WERI-Rb-1 (cell line): ENCODE measurements at places on chromosomes 7 and 10.

GRCh38 chr10:84329196-84329611 lies 815 bp downstream of the CCSER2 start:
- DNase-seq = peak; percentile 57

GRCh38 chr7:81407094-81407493 lies 362.8 kb downstream of the HGF start:
- no peak for DNase-seq

- no peak for DNase-seq
These were observed 47.8 kb downstream of the PRKCQ start for GRCh38 chr10:6532321-6532720.

- DNase-seq = no peak
These were observed 21.4 kb downstream of the STAMBPL1 start for GRCh38 chr10:88901206-88901983.

- DNase-seq = peak; percentile 49
These were observed 54.3 kb downstream of the SPDYE5 start for GRCh38 chr7:75546237-75547015.

DNA sequence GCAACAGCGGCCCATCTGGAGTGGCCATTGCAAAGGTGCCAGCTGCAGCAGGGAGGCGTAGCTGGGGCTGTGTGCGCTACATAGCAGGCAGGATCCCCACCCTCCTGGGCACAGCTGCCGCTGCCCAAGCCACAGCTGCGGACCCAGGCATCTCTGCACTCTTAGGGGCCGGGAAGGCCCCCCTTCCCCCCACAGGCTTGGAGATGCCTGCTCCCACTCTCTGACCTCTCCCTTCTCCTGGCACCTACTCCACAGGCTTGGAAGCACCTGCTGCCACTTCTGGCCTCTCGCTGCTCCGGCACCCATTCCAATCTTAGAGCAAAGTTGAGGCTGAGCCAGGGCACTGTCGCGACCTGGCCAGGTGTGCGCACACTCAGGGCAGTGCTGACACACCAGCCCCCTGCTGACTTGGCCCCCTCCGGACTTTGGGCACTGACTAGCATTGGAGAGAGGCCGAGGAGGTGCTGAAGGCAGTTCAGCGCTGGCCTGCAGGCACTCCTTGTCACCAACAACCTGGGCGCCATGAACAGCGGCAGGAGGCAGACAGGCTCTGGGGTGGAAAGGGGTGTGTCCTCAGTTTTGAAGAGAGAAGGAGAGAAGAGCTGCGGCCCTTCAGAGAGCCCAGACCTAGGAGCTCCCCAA lies 18.4 kb downstream of the RBM48 start:
- no peak for DNase-seq

DNA sequence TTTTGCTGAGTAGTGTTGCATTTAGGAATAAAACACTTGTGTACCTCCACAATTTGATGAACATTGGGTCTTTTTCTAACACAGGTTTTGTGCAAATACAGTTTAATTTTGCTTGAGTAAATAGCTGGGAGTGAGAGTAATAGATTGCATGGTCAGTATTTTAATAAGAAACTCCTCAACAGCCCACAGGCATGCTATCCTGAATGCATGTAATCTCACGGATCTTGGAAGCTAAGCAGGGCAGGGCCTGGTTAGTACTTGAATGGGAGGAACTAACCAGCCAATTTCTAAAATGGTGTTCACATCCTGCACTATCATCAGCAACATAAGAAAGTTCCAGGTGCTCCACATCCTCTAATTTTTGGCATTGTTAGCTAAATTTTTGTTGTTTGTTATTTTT lies 685.4 kb upstream of the MBL2 start:
- no peak for DNase-seq

- no peak for DNase-seq
These were observed 1.1 kb upstream of the HERPUD2 start for GRCh38 chr7:35695987-35696386.

- no peak for DNase-seq
These were observed 1396.5 kb upstream of the CELF2 start for GRCh38 chr10:9621216-9621615.

DNA sequence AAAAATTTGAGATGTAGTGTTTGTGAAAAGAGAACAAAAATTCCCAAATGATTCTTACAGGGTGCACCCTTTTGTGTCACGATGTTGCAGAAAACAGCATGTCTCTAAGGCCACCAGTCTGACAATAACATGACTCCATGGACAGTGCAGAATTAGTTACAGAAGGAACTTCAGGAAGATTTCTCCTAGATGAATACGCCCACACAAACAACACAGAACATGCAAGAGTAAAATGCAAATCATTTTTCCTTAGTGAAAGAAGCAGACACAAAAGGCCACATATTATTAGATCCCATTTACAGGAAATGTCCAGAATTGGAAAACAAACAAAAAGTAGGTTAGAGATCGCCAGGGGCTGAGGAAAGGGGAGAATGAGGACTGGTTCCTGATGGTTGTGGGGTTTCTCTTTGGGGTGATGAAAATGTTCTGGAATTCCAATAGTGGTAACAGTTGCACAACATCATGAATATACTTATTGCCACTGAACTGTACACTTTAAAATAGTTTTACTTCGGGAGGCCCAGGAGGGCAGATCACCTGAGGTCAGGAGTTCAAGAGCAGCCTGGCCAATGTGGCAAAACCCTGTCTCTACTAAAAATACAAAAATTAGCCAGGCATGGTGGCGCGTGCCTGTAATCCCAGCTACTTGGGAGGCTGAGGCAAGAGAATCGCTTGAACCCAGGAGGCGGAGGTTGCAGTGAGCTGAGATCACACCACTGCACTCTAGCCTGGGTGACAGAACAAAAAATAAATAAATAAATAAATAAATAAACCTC lies 10.2 kb downstream of the ZC3HAV1 start:
- no peak for DNase-seq

GRCh38 chr10:126380352-126381076 lies 7.8 kb downstream of the ADAM12 start:
- DNase-seq = no peak

GRCh38 chr10:4656576-4657194 lies 169.3 kb upstream of the AKR1E2 start:
- DNase-seq = peak; percentile 17

DNA sequence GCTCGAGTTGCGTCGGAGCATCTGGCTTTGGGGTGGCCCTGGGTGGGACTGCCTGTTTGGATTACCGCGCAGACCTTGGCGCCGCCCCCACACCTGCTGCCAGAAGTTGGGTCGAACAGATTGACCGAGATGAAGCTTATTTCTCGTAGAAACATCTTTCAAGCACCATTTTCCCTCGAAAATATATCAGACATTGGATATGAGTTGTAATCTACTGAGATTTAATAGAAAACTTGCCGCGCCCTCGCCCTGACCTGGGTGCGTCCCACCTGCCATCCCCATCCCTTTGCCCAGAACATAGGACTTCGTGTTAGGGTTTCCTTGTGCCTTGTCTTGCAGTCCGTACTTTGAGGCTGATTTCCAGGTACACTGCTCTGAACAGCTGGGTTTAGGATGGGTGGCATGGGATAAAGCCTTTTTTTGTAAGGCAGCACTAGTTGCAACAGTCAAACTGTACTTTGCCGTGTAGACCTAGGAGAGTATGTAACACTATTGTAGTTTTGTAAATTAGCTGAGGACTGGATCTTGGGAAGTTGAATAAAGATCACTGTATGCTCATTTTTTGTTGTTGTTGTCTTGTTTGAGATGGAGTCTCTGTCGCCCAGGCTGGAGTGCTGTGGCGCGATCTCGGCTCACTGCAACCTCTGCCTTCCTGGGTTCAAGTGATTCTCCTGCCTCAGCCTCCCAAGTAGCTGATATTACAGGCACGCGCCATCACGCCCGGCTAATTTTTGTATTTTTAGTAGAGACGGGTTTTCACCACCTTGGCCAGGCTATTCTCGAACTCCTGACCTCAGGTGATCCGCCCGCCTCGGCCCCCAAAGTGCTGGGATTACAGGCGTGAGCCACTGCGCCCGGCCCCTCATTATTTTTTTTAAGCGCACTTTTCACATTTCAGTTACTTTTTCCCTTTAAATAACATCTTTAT lies 978 bp downstream of the OGDH start:
- DNase-seq = no peak

DNA sequence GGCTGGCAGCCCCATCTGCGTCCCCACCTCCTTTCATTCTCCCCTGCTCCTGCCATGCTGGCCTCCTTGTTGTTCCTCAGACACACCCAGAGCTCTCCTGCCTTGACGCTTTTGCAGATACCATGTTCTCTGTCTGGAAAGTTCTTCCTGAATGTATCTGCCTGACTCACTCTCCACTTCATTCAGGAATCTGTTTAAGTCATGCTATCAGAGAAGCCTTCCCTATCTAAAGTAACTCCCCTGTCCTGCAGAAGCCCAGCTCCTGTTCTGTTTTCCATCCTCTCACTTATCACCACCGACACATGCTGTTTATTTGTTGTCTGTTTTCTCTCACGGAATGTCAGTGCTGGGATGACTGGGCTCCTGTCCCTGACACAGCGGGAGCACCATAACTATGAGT lies 82.0 kb downstream of the AFAP1L2 start:
- DNase-seq = no peak

DNA sequence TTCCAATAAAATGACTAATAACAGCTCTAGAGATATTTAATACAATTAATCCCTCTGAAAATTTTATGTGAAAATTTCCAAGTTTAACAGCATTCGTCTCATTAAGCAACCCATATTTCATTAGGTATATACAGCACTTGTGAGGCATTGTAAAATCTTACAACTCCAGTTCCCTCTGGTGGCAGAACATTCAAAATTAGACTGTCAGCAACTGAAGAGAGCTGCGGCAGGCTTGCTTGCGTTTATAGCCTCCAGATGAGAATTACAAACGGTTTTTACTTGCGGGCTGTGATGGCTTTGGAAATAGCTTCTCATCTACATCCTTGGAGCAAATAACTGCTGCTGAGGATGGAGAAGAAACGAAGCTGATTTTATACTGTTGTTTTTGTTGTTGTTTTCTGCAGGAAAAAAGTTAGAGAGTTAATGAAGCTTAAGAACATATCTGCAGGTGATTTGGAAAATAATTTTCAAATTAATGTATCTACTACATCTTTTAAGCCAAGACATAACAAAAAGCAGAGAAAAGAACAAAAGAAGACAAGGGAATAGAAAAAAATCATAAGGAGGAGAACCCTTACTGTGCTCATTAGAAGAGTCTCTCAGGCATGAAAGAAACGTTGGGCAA lies 171.3 kb downstream of the MAGI2 start:
- peak; percentile 23 for DNase-seq

DNA sequence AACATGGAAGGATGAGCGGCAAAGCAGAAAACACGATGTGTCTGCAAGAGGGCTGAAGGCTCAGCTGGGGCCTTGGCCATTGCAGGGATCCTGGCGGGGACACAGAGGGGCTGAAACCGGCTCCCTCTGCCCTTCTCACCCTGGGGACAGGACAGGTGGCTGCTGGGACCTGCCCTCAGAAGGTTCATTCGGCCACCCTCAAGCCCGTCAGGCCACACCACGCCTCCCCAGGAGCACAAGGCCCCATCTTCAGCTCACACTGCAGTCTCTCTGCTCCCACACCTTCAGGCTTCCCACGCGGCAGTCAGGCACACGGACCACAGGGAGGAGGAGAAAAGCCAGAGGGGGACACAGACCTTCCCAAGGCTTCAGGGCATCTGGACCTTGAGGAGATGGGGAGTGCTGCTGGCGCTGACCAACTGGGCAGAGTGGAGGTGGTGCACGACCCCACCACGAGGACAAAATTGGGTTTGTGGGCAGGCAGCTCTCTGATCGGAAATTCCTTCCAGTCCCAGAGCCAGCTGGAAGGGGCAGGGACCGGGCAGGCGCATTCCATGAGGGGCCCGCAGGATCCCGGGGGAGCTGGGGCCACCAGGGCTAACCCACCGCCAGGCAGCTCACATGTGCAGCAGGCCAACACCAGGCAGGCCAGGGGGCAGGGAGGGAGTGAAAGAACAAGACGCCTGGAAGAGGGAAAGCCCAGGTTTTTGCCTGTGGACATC lies 104.0 kb downstream of the MAD1L1 start:
- no peak for DNase-seq

GRCh38 chr10:109427411-109427810 lies 495.9 kb downstream of the XPNPEP1 start:
- DNase-seq = peak; percentile 10

DNA sequence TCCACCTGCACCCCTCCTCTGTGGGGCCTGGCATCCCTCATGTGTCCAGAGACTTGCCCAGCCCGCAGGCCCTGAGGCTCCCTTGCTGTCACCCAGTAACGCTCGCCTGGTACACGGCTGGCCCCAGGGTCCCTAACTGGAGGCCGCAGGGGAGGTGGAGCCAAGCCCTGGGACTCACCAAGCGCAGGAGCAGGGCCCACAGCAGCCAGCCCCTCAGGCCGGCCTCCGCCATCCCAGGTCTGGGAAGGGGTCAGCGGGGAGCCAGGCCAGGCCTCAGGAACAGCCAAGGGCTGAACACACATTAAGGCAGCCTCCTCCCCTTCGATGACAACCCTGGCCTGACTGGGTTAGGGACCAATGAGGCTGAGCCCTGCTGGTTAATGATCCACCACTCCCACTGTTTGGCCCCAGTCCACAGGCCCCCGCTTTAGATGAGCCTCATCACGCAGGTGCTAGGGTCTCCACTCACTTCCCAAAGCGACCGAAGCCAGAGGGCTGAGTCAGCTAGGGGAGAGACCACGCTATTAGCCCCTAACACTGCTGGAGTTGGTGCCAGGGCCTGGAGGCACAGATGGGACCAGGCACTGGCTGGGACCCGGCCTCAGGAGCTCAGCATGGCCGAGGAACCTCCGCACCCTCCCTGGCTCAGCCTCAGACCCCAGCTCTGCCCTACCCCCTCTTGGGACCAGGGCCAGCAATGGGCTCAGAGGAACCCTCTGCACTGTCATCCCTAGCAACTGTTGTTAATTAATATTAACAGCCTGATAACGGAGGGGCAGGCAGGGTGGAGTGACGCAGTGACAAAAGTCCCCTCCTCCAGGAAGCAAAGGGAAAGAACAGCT lies at the start of gene NPC1L1:
Gene NPC1L1, minus strand, starts transcription at position 303 of the 842 bp plus-strand sequence. Its CDS starts 71 bp downstream, at position 232.
- DNase-seq = no peak

GRCh38 chr10:109945473-109946177 lies 22.3 kb upstream of the XPNPEP1 start:
- no peak for DNase-seq

DNA sequence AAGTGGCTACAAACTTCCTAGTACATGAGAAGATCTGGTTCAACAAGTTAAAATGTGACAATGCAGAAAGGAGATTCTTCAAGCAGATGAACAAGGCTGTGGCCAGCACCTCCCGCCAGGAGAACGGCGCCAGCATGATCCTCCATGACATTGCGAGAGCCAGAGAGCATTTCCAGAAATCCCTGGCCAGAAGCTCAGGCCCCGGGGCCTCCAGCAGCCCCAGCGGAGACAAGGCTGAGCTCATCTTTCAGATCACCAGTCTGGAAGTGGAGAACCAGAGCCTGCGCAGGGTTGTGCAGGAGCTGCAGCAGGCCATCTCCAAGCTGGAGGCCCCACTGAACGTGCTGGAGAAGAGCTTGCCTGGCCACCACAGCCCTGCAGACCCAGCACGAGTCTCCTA lies 40.1 kb upstream of the ZNF273 start:
- DNase-seq = no peak

GRCh38 chr10:75723319-75723980 lies 292.0 kb downstream of the LRMDA start:
- DNase-seq = no peak

GRCh38 chr10:133302230-133302629 lies 6.4 kb downstream of the TUBGCP2 start:
- DNase-seq = no peak

GRCh38 chr7:50584386-50584785 lies 19.2 kb upstream of the DDC start:
- no peak for DNase-seq
